ENCODE measurements at places on chromosomes 4 and X.

DNA sequence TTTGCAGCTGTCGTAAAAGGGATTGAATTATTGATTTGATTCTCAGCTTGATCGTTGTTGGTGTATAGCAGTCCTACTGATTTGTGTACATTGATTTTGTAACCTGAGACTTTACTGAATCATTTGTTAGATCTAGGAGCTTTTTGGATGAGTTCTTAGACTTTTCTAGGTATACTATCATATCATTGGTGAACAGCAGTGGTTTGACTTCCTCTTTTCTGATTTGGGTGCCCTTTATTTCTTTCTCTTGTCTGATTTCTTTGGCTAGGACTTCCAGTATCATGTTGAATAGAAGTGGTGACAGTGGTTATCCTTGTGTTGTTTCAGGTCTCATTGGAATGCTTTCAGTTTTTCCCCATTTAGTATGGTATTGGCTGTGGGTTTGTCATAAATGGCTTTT is 8.4 kb downstream of the APOOL start:
- DNase-seq = no peak

GRCh38 chrX:136768469-136769084 is 12.2 kb downstream of the ARHGEF6 start:
- peak; percentile 83 for DNase-seq

DNA sequence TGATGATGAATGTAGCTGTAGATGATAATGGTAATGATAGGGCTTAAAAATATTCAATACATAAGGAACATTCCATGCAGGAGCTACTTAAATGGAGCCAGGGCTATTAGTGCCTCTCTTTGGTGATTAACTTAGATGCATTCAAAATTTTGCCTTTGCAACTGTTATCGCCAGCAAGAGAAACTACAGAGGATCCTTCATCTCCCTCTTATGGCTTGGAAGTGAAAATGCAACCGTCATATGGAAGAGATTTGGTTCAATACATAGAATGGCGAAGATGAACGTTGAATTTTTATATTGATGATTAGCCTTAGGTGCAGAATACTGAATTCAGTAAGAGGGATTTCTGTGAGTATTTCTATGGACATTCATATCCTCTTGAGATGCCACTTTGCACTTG is 134.5 kb upstream of the NLGN4X start:
- no peak for DNase-seq

GRCh38 chr4:159013692-159014091 is 89.2 kb upstream of the RAPGEF2 start:
- no peak for DNase-seq

DNA sequence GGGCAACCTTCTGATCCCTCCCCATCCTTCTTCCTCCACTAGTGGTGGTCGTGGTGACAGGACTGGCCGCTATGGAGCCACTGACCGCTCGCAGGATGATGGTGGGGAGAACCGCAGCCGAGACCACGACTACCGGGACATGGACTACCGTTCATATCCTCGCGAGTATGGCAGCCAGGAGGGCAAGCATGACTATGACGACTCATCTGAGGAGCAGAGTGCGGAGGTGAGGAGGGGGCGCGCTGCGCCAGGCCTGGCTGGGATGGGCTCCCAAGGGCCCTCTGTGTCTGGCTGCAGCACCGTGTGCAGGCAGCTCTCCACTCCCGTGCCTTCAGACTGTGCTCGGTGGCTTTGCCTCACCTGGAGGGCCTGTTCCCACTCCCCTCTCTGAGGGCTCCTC is 24.3 kb downstream of the RBM10 start:
- no peak for DNase-seq

GRCh38 chrX:40130207-40130606 is 32.4 kb upstream of the BCOR start:
- DNase-seq = no peak

GRCh38 chrX:119482041-119482440 is 13.8 kb downstream of the SLC25A5 start:
- no peak for DNase-seq

DNA sequence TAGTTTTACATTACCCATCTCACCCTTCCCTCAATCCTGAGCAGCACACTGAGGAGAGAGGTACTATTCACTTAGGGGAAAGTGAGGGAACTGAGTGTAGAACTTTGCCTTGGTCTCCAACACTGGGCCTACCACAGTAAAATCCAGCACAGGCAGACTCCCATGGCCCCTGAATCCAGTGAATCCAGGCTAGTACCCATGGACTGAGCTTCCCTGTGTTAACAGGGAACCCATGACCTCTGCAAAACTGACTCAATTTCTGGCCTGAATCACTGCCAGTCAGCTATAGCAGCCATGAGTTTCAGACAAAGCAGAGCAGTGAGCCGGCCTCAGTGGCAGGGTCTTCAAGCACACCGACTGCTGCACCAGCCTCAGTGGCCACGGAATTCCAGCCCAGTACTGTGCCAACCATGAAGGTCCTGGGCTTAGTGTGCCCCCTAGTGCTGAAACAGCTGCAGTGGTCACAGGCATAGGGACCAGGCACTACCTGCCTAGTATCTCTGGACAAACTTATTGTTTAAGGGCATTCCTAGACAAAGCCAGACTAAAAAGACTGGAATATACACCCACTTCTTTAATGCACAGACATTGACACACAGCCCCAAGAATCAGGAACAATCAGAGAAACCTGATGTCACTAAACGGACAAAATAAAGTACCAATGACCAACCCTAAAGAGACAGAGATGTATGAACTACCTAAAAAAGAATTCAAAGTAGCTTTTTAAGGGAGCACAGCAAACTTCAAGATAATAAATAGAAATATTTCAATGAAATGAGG is 127.4 kb upstream of the RPL34 start:
- DNase-seq = peak; percentile 63

DNA sequence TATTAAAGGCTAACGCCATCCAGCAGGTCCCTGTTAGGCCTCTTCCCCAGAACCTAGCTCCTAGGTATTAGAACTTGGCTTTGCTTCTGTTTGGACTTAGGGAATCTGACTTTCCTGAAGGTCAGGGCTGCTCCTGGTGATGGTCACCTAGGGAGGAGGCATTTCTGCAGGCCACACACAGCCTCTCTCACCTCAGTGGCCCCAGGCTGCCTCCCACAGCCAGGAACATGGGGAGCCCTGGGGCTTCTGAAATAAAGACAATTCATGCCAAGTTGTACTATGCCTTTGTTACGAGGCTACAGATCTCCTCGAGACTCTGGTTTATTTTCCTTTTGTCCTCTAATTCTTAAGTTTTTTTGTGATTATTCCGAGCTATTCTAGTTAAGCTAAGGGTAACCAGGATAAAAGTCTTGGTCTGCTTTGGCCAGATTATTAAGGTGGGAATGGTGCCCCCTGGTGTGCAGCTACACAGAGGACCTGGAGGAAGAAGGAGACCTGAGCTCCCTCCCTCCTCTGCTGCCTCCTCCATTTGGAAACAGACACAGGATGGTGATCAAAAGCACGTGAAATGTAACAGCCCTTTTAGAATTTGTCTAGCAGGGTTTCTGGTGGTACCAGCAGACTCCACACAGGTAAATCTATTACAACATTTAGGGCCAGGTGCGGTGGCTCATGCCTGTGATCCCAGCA is 131.0 kb downstream of the DCLK2 start:
- DNase-seq = peak; percentile 30

GRCh38 chr4:109547394-109547793 is 12.7 kb upstream of the MCUB start:
- no peak for DNase-seq

DNA sequence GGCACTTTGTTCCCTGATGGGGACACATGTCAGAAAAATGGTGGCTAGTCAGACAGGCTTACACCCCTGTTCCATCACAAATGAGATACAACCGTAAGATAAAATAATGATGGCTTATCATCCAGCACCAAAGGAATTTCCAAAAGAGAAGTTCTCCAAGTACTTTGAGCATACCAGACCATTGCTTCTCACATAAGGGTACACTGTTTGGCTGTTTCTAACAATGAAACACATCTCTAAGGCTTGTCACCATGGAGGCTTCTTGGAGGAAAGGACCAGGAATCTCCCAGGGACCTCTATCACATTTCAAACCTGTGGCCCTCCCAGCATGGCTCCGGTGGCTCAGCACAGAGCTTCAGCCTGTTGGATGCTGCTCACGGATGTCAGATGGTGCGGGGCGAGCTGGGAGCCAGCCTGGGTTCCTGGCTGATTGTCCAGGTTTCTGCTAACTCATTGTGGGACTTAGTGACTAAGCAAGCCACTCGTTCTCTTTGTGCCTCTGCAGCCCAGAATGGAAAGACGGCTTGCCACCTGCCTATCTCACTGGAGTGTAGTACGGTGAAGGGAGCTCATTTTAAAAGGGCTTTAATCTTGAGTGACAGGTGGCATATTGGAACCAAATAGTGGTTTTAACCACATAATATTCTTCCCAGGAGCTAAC is 54.5 kb downstream of the FHDC1 start:
- no peak for DNase-seq

DNA sequence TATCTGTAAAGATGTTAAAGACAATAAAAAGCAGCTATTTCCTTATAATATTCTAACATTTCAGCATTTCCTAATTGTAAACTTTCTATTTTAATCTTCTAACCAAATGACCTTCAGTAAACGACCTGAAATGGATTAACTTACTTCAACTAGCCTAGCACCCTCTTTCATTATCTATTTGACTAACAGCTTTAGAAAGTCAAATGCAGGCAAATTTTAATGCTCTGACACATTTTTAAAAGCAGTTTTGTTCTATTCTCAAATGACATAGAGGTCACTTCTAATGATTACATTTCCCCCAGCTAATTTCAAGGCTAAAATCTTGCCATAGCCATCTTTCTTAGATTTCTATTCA is 41.9 kb downstream of the SLC7A11 start:
- DNase-seq = no peak

DNA sequence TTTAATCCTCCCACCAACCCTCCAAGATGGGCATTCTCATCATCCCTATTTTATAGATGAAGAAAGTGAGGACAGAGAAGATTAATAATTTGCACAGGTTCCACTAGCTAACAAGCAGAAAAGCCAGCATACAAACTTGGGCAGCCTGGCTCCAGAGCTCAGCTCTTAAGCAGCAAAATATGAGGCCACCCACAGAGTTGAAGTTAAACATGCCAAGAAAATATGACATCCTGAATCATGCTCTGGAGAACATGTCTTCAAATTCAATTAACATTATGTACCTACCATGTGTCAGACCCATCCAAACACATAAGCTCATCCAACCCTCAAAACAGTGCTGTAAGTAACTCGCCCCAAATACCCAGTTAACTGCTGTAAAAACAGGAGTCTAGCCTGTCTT is 33.9 kb downstream of the USP46 start:
- DNase-seq = no peak

GRCh38 chr4:123667496-123667895 is 270.9 kb downstream of the SPRY1 start:
- DNase-seq = no peak

GRCh38 chr4:4349867-4350266 is 37.0 kb upstream of the NSG1 start:
- no peak for DNase-seq

GRCh38 chrX:151030845-151031244 is 47.7 kb downstream of the HMGB3 start:
- DNase-seq = peak; percentile 72

DNA sequence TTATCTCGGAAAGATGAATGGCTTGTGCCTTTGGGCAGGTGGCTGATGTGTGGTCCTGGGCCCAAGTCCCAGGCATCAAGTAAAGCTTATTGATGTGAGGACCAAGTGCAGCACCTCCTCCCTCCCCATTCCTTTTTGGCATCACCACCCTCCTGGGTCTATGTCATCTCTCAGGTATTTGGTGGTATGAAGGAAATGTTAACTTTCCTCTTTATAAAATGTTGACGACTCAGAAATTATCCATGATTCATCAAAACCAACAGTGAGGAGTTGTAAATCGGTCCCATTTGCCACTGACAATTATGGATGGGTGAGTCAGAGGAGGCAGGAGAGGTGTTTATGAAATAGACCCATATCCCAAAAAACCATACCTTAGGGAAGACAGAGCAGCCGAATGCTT is 229.4 kb upstream of the GATB start:
- DNase-seq = no peak

DNA sequence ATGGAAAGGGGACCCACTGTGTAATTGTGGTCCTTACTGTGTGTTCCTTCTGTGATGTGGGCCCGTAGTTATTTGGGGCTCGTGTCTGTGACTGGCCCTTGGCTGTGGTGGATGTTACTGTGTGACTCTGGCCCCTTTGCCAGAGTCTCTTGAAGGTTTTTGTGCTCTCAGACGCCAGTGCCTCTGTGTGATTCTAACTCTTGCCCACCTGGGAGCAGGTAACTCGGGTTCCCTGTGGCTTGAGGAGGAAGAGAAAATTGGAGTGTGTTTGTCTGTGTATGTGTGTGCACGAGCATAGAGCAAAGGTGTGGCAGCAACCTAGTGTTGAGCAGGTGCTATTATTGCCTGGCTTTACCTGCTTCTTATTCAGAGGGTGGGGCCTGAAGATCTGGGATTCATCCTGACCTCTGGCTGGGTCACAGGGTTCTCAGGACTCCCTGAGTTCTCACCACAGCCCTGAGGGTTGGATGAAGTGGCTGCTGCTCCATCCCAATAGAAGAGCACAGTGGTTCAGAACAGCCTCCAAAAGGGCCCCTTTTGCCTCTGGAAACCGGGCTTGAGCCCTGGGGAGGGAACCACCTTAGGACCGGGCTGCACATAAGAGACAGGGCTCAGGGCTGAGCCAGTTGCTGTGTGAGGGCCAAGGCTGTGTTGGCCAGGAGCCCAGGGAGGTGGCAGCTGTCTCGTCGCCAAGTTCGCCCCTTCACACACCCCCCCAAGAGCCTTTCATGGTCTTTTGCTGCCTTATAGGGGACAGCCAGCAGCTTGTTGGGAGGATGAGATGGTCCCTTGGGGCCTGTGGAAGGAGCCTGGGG is 1.3 kb downstream of the RBM10 start:
- no peak for DNase-seq

- no peak for DNase-seq
Observed at GRCh38 chr4:150722908-150723362, 141.0 kb downstream of the MAB21L2 start.

DNA sequence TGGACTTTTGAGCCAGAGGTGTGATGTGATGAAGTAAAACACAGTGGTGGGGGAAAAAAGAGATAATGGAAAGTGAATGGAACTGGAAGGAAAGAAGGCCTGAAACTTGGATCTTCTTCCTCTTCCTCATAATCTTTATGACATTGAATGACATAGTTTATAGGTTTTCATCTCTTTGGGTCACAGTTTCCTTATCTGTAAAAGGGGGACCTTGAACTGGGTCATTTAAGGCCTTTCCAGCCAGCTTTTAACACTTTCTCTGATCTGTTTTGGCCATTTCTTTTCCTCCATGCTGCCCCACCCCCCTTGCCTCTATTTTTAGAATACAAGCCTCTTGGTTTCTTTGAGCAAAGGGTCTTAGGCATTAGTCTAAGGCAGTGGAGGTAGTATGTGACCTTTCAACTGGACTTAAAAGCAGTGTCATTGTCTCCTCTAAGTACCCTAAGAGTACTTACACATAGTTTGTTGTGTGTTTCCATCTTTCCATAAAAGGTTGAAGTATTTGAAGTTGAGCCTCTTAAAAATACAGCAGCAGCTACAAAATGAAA is 7.8 kb downstream of the CPEB2 start:
- DNase-seq = no peak

DNA sequence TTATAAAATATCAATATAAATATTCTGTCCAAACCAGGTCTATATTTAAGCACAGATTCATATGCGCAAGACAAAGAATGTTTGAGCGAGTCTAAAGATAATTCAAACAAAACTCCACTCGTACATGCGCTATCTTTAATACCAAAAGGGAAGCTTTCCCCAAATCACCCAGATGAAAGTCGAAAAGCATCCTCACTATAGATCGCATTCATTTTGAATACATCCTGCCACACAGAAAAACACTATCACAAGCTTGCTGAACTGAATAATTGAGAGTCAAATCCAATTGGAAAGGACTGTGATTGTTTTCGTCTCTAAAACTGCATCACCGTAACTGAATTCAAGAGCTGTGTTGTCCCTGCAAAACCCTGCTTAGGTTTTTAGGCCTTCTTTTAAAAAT is 685 bp downstream of the TASL start:
- DNase-seq = no peak
